ENCODE measurements at places on chromosomes 6 and 20.
A peak's percentile ranks its signal among the peaks of the same experiment; 100 is the strongest.

DNA sequence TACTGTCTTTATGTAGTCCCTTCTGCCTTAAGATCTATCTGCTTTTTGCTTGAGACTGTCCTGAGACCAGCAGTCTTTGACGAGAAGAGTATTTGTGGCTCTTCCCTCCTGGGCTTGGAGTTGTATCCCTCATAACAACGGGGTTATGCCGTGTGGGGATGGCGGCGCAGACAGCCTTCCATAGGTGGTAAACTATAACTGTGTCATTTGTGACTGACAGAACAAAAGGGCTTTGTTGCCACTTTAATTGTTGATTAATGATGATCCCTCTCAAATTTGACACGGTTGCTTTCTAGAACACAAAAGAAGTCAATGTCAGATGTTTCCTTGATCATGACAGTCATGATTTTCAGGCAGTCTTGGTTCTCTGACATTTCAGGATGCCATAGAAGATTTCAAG lies 196.6 kb downstream of the JARID2 start:
- no peak for DNase-seq

- DNase-seq: no peak
These were observed 95.2 kb upstream of the HDGFL1 start for GRCh38 chr6:22473991-22474682.

DNA sequence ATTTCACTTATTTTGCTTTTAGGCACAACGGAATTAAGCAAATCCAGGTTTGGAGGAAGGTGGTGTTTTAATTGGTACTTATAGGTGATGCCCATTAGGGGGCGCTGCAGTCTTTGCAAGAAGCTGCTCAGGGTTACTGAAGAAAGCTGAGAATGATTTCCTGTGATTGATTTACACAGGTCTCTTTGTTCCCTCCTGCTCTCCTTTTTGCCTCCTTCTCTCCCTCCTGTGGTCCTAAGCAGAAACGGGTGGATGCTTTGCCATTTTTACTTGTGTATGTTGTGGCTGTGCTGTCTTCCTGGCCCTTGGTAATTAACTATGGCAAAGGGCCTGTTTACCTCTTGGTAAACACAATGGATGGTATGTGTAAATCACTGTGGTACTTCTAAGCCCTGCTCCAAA lies 97.8 kb downstream of the ANKS1A start:
- peak; percentile 51 for DNase-seq

DNA sequence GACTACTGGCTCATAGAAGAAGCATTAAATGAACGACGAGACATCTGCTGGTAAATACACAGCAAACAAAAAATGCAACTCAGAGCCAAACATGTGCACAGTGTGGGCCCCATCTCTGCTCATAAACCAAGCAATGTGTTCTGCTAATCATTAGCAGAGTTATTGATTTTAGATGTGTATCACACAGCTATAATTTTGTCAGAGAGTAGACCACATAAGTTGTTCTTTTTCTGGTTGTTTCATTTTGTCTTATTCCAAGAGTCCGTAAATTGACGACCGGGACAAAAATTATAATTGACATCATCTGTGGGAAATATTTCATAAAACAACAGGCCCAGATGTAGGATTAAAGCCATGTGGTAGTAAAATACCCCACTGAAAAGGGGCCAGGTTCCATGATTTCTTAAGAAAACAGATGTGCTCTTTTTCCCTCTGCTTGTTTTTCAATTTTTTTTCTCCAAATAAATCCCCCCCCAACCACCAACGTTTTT lies 423.6 kb downstream of the HAO1 start:
- no peak for DNase-seq

GRCh38 chr6:74956559-74957428 lies 249.1 kb downstream of the COL12A1 start:
- DNase-seq: no peak

DNA sequence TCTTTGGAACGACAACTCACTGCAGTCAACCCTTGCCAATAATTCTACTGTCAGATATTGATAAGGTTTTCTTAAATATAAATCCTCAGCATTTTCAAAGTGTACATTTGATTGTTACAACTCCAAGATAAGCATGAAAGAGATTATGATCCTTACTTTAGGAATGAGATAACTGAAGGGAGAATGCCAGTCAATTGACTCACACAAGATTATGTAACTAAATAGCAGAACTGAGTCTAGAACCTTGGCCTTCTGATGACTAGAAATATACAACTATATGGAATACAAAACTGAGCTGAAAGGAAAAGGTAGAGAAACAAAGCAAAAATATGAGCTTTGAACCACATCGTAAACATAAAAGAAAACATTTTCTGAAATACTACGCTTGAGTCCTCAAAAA lies 26.9 kb upstream of the STXBP5 start:
- DNase-seq: no peak

DNA sequence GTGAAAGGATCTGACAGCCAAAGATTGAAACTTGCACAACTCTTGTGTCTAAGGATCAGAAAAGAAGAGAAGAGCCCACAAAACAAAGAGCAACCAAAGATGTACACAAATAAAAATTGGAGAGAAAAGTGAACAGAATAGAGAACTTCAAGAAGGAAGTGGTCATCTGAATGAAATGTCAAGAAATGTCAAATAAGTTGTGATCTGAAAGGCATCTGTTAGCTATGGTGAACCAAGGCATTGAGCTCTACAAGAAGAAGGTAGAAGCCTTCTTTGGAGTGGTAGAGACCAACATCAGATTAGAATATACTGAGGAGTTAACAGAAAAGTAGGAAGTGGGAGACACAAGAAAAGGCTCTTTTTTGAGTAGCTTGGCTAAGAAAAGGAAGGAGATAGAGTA lies 28.5 kb downstream of the IL17F start:
- DNase-seq: no peak

DNA sequence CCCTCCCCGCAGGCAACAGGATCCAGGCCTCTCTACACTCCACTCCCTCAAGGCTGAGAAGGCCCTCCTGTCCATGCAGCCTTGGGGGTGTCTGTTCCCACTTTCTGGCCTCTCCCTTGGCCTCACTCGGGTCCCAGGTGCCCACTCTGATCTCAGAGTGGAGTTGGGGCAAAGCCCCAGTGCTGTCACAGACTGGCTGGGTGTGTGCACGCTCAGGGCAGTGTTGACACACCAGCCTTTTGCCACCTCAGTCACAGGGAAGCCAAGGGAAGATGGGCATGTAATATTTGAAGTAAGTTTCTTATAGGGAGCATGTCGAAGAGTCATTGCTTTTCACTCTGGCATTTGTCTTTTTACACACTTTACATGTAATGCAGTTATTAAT lies 44.9 kb downstream of the HLA-DRA start:
- DNase-seq: no peak

GRCh38 chr6:133551847-133552341 lies 310.7 kb downstream of the EYA4 start:
- peak; percentile 16 for DNase-seq

Data from RWPE1 (cell line).